ENCODE measurements at places on chromosomes 11 and 22.

DNA sequence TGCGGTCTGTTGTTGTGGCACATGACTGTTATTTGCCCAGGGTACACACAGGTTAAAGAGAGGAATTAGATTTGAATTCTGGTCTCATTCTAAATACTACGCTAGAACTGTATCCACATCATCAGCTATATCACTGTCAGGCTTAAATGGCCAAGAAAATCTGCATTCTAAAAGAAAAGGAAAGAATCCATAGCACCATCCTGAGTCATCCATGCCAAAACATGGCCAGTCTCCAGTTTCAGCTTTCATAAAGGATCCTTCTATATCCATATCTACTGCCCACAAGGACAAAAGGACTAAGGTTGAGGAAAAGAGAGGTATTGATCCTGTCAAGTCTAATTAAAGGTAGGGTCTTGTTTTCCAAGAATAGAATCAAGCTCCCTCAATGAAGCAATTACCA, 73.6 kb upstream of the GDPD4 start:
- H3K27ac ChIP-seq, result no peak overlapping the region
- H3K36me3 ChIP-seq, result peaks cover 47% of the 10 kb centered on the region
- H3K4me3 ChIP-seq, result no peak overlapping the region
- no peak for DNase-seq
- no peaks in the 10 kb centered on the region for H3K4me1 ChIP-seq
- no peaks in the 10 kb centered on the region for H3K27me3 ChIP-seq

DNA sequence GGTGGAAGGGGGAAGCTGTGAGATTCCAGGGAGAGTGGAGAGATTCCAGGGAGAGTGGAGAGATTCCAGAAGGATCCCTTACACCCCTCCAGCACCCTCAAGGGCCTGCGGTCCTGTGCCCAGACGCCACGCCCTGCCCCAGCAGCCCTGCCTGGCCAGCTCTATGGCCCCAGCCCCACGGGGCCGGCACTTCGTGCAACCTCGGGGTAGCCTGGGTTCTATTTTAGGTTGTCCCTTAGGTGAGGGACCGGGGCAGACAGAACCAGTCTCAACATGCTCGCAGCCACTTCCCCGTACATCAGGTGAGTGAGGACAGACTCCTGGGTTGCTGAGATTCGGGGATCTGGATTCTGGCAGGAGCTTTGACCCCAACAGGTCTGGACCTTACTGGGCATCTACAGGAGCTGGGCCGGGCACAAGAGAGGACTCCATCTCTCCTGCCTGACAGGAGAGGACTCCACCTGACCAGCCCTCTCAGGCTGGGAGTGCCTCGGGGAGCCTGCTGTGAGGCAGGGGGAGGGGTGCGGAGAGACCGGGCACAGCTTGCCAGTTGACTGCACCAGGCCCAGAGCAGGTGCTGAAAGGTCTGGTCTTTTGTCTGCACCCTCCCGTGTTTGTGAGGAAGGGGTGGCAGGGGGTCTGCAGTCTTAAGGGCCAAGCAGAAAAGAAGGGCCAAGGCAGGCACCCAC, 8.5 kb upstream of the ADORA2A start:
- no peaks in the 10 kb centered on the region for H3K4me1 ChIP-seq
- peaks cover 34% of the 10 kb centered on the region for H3K36me3 ChIP-seq
- peak overlapping the region; percentile 51 for H3K27ac ChIP-seq

DNA sequence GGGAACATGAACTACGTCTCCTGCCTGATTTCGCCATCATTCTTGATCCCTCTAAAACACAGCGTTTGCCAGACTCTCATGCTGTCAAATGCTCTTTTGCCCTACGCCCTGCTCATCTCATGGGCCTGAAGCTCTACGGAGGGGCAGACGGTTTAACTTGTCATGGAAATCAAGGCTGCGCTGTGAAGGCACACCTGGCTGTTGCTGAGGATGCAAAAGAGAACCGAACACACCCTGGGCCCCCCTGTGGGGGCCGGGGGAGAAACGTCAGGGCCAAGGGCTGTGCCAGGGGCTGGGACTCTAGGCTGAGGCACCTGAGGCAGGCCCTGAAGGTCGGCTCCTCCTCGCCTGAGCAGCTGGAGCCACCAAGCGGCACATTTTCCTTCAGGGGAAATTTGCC, 957.2 kb downstream of the BRD1 start:
- H3K36me3 ChIP-seq, result no peaks in the 10 kb centered on the region
- no peak overlapping the region for H3K4me3 ChIP-seq
- H3K27ac ChIP-seq, result no peak overlapping the region

GRCh38 chr11:126863294-126863997, 137.1 kb downstream of the KIRREL3 start:
- H3K27me3 ChIP-seq, result peaks cover 6% of the 10 kb centered on the region

DNA sequence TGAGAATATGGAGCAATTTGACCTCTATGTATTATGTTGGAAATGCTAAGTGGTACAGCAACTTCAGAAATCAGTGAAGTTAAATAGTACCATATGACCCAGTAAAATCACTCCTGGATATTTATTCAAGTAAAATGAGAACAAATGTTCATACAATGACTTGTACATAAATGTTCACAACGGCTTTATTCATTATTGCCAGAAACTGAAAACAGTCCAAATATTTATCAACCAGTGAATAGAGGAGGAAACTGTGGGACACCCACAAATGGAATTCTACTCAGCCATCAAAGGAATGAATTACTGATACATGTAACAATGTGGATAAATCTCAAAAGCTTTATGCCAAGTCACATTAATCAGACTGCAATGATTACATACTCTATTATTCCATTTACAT, 416.3 kb downstream of the AASDHPPT start:
- no peak overlapping the region for H3K4me3 ChIP-seq
- H3K27ac ChIP-seq, result no peak overlapping the region
- DNase-seq, result no peak
- no peaks in the 10 kb centered on the region for H3K36me3 ChIP-seq
- H3K4me1 ChIP-seq, result no peaks in the 10 kb centered on the region

DNA sequence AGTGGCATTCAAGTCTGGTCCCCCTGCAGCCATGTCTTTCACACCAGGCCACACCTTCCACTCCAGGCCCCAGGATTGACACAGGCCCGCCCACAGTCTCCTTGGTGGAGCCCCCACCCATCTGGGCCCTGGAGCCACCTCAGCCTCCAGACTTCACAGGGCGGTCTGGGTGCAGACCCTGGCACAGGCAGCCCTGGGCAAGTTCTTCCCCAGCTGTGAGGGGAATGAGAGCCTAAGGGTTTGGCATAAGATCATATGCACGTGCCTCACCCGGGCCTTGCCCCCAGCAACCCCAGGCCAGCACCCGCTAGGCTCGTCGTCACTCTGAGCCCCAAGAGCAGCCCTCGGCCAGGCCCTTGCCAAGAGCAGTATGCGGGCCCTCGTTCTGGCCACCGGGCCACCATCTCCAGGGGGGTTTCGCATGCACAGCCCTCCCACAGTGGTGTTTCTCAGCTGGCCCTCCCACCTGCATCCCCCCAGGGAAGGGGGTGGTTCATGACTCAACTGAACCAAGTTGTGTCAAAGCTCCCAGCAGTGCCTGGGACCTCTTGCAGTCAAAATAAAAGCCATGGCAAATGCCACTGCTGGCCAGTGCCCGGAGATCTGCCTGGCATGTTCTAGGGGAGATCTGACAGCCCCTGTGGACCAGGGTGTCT, 70.4 kb upstream of the KCNQ1OT1 start:
- no peak overlapping the region for H3K4me3 ChIP-seq
- no peak overlapping the region for H3K27ac ChIP-seq
- peaks cover under 1% of the 10 kb centered on the region for H3K4me1 ChIP-seq
- H3K36me3 ChIP-seq, result no peaks in the 10 kb centered on the region

DNA sequence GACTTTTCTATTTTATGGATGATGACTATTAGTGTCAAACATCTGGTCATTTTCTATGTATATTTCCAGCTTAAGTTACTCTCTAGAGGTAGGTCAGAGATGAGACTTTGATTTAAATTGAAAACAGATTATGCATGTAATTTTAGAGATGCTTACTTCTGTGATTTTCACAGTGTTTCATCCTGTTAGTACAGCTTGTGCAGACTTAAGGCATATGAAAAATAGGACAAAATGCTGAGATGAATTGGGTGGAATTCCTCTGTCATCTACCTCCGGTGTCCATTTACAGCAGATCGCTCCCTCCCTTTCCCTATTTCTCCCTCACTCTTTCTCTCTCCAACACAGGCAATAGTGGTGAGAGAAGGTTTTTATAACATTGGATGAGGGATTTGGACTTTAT, 14.1 kb downstream of the JAM3 start:
- no peaks in the 10 kb centered on the region for H3K27me3 ChIP-seq
- no peak overlapping the region for H3K4me3 ChIP-seq
- no peaks in the 10 kb centered on the region for H3K4me1 ChIP-seq
- H3K36me3 ChIP-seq, result no peaks in the 10 kb centered on the region

DNA sequence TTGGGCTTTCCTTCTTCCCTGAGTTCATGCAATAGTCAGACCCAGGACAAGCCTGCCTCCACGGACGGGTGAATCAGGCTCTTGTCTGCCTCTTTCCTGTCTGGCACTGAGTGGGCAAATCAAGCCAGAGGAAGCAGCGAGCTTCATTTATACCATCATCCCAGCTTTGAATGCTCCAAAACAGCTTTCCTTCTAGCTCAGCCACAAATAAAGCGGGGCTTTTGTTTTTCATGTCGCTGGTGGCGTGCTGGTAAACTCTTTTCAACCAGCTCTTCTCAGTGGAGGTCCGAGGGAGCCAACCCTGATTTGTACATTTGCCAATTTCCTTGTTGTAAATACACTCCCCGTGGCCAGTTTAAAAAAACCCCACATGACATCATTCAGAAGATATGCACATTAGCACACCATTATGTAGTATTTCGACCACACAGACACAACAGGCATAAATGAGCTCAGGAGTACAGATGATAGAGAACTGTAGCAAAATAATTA, 8.6 kb downstream of the C11orf91 start:
- peaks cover 37% of the 10 kb centered on the region for H3K27me3 ChIP-seq
- no peak overlapping the region for H3K4me3 ChIP-seq
- no peaks in the 10 kb centered on the region for H3K36me3 ChIP-seq
- no peaks in the 10 kb centered on the region for H3K4me1 ChIP-seq

GRCh38 chr11:125132596-125132995, 21.2 kb upstream of the TMEM218 start:
- H3K4me1 ChIP-seq, result no peaks in the 10 kb centered on the region
- no peak for DNase-seq
- H3K27me3 ChIP-seq, result peaks cover 19% of the 10 kb centered on the region
- no peaks in the 10 kb centered on the region for H3K36me3 ChIP-seq
- H3K27ac ChIP-seq, result no peak overlapping the region
- H3K4me3 ChIP-seq, result no peak overlapping the region

DNA sequence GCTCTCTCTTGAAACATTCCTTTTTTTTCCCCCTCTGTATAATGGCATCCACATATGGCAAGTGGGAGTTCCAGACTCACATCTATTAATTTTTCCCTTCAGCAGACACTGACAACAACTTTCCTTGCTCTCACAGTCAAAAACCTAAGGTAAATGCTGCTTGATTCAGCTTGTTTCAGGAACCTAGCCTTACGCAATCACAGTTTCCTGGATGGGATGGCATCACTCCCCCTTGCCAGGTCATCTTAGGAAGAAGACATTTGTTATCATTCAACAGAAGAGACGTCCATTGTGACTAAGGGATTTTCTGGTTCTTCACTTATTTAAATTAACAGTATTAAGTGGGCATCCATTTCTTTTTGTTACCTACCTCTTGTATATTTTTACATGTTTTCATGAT, 112.0 kb upstream of the PDGFD start:
- H3K27ac ChIP-seq, result no peak overlapping the region
- no peaks in the 10 kb centered on the region for H3K4me1 ChIP-seq
- no peak for DNase-seq
- no peaks in the 10 kb centered on the region for H3K36me3 ChIP-seq

- no peak for DNase-seq
- no peaks in the 10 kb centered on the region for H3K27me3 ChIP-seq
- H3K27ac ChIP-seq, result no peak overlapping the region
Measured at GRCh38 chr22:46103181-46103580, 47.1 kb upstream of the PPARA start.

DNA sequence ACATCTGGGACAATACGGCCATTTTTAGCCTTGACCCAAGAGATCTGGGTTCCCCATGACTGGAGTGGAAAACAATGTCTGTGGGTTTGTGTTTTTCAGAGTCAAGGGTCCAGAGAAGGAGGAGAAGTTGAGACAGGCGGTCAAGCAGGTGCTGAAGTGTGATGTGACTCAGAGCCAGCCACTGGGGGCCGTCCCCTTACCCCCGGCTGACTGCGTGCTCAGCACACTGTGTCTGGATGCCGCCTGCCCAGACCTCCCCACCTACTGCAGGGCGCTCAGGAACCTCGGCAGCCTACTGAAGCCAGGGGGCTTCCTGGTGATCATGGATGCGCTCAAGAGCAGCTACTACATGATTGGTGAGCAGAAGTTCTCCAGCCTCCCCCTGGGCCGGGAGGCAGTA, 15.7 kb downstream of the NNMT start:
- no peak overlapping the region for H3K4me3 ChIP-seq
- H3K27ac ChIP-seq, result no peak overlapping the region
- no peak for DNase-seq
- H3K4me1 ChIP-seq, result no peaks in the 10 kb centered on the region
- H3K27me3 ChIP-seq, result peaks cover 5% of the 10 kb centered on the region
- no peaks in the 10 kb centered on the region for H3K36me3 ChIP-seq

DNA sequence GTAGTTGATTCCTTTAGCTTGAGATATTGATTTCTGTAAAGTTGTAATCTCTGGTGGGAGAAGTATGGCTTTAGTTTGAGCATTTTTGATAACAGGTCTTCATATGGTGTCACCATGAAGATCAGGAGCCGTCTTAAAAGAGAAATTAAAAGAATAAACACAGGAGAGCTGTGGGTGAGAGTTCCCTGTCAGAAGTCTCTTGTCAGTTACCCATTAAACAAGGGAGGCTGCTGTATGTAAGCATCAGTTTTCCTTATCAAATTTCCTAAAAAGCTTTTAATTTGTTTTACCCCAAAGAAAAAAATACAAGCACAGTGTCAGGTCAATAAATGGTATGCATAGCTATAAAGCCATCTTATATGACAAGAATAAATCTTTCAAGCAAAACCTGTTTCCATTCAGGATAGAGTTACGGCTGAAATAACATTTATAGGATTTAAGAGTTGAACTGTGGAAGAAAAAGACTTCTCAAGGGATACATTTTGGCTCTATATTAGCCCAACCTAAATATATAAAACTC, 767.5 kb downstream of the JRKL start:
- H3K4me1 ChIP-seq, result no peaks in the 10 kb centered on the region
- no peaks in the 10 kb centered on the region for H3K36me3 ChIP-seq
- H3K27me3 ChIP-seq, result no peaks in the 10 kb centered on the region
- no peak overlapping the region for H3K27ac ChIP-seq
- no peak for DNase-seq
- no peak overlapping the region for H3K4me3 ChIP-seq

- H3K4me1 ChIP-seq, result no peaks in the 10 kb centered on the region
- DNase-seq, result peak; percentile 51
- H3K36me3 ChIP-seq, result peaks cover 24% of the 10 kb centered on the region
Measured at GRCh38 chr11:43788421-43788820, 92.2 kb upstream of the ALKBH3 start.

GRCh38 chr11:69183613-69184012, 27.9 kb downstream of the SMIM38 start:
- H3K27me3 ChIP-seq, result no peaks in the 10 kb centered on the region
- no peaks in the 10 kb centered on the region for H3K4me1 ChIP-seq
- H3K4me3 ChIP-seq, result no peak overlapping the region
- DNase-seq, result no peak
- no peaks in the 10 kb centered on the region for H3K36me3 ChIP-seq
- H3K27ac ChIP-seq, result no peak overlapping the region

GRCh38 chr11:119774172-119774763, 45.3 kb upstream of the NECTIN1 start:
- DNase-seq, result peak; percentile 70
- H3K4me1 ChIP-seq, result no peaks in the 10 kb centered on the region
- H3K36me3 ChIP-seq, result no peaks in the 10 kb centered on the region
- no peak overlapping the region for H3K4me3 ChIP-seq
- H3K27me3 ChIP-seq, result peaks cover 6% of the 10 kb centered on the region
- no peak overlapping the region for H3K27ac ChIP-seq

- peaks cover 30% of the 10 kb centered on the region for H3K27me3 ChIP-seq
- no peak overlapping the region for H3K4me3 ChIP-seq
- no peaks in the 10 kb centered on the region for H3K4me1 ChIP-seq
Measured at GRCh38 chr11:12430954-12431595, 53.7 kb downstream of the PARVA start.

Data from DND-41 (cell line).